ENCODE measurements at places on chromosomes 12 and 14.

DNA sequence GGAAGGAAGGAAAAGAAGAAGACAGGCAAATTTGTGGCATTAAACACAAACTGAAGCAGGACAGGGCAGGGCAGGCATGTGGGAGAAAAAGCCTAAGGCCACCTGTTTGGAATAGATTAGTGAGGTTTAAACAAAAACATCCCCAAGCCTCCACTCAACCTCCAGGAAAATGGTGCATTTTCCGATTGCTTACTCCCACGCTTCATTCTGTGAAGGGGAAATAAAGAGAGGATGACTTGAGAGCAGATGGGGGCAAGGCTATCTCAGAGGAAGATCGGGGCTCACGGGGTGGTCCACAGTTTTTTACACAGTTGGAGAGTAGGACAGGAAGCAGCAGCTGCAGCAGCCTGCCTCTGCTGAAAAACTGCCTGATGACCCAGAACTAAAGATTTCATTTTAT, 250.9 kb downstream of the DUSP6 start:
- DNase-seq = no peak

DNA sequence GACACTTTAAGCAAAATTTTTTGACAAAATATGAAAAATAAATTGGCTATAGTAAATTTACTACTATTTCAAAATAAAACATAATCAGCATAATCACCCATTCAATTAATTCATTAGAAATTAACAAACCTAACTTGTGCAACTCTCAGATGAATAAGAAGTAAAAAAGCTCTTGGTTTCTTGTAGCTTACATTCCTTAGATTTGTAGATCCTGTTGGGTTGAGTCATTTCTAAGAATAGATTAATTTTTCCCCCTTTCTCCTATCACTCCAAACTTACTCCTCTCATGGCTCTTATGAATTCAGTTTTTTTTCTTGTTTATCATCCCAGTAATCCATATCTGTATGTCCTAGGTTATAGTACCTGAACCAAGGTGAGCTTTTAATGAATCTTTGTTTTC, 230.9 kb upstream of the LRIG3 start:
- DNase-seq = no peak

DNA sequence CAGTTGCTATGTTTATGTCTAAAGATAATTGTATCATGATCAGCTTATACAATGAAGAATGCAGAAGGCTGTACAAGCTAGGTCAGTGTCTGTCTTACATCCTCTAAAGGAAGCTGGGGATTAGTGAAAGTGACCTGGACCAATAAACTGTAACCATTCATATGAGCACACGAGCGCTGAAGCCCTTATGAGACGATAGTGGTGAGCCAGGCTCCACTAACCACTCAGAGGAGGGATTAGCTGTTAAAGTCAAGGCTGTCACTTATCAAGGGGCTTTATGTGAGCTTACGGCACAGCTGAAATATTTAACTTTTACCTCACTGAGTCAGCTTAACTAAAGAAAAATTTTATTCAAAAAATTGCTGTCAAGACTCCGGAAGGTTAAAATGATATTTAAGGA, 30.3 kb downstream of the NDUFA12 start:
- DNase-seq = no peak

GRCh38 chr14:42140831-42141279, 534.2 kb downstream of the LRFN5 start:
- DNase-seq = no peak

DNA sequence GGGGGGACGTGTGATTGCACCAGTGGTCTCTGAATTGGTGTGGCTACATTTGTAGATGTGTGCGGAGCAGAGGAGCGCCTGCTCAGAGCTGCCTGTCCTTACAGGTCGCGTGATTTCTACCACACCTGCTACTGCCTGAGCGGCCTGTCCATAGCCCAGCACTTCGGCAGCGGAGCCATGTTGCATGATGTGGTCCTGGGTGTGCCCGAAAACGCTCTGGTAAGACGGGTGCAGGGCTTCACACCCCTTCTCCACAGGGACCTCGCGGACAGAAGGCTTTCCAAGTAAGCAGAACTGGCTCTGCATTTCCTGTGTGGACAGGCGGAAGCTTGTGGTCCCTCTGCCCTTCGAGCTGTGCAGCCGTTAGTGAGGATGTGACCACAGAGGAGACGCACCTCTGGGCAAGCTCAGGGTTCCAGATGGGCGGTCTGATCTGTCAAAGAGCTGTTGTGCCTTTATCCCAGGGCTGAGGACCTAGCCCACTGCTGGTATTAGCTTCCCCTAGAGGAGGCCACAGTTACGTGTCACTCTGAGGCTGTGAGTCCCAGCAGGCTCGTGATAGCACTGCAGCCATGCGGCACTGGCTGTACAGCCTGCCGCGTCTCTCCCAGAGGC, 47.7 kb downstream of the MAX start:
- no peak for DNase-seq

DNA sequence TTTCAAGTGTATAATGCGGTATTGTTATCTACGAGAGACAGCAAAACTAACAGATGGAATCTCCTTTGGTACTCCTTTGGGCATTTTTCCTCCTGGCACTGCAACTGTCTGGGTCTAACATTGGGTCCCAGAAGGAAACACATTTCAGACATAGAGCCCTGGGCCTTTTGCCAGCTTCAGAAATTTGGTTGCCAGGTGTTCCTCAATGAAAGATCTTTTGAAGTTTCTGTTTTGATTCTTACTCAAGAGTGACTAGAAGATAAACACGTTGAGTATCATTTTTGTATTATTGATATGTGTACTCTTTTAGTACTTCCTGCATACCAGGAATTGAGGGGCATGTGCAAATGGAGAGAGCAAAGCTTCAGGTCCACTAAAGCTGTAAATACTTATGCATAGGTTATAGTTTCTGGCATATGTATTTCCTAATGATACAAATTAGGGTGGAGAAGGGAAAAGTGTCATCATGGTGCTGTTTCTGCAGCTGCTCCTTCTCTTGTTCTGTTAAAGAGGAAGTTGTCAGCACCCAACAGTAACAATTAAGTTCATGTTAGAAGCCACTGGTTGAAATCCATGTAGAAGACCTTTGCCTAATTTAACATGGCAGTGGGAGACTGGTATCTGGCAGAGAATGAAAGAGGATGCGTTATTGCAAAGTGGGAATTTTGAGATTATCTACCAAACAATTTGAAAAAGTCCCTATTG, 53.5 kb downstream of the SLC38A6 start:
- DNase-seq = no peak

Data from Right ventricle myocardium superior (tissue), 1 donor.